Endodermal cell (in vitro differentiated cells): ENCODE measurements at places on chromosomes 1 and 21.

- peak; percentile 65 for DNase-seq
Observed at GRCh38 chr1:42164551-42165420, at the start of gene GUCA2A. GUCA2A (minus strand) TSS chr1:42164745; CDS start chr1:42164712, 33 bp downstream.

GRCh38 chr1:90876101-90876500 lies 145.7 kb downstream of the ZNF644 start:
- DNase-seq, result no peak

DNA sequence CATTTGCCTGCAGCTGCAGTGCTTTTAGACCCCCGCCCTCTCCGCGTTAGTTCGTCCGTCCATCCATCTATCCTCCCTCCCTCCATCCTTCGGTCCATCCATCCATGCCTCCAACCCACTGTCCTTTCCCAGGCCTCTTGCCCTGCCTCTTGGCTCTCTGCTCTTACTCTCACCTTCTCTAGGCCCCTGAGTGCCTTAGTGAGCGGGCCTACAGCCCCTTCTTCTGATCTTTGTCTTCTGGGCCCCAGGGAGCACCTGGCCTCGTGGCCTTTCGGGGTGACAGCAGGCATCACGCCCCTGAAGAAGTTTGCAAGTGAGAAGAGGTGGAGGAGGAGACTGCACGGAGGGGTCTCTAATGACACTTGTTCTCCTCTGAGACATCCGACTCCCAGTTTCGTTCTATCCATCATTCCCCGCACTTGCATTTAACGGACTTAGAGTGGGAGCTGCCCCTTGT lies 842 bp downstream of the ATXN7L2 start:
- DNase-seq, result no peak

GRCh38 chr21:14956807-14957206 lies 108.0 kb downstream of the NRIP1 start:
- DNase-seq, result no peak

GRCh38 chr1:15189692-15190370 lies 36.3 kb downstream of the TMEM51 start:
- DNase-seq, result no peak

DNA sequence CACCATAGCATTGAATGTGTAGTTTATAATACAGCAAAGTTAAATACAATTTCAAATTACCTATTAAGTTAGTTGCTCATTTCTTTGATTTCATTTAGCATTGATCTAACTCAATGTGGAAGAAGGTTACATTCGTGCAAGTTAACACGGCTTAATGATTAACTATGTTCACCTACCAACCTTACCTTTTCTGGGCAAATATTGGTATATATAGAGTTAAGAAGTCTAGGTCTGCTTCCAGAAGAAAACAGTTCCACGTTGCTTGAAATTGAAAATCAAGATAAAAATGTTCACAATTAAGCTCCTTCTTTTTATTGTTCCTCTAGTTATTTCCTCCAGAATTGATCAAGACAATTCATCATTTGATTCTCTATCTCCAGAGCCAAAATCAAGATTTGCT lies at the start of gene ANGPTL3:
Gene ANGPTL3 (plus strand): TSS at position 240 of the 400 bp plus-strand sequence. CDS start 47 bp downstream, at position 287.
- DNase-seq, result no peak

DNA sequence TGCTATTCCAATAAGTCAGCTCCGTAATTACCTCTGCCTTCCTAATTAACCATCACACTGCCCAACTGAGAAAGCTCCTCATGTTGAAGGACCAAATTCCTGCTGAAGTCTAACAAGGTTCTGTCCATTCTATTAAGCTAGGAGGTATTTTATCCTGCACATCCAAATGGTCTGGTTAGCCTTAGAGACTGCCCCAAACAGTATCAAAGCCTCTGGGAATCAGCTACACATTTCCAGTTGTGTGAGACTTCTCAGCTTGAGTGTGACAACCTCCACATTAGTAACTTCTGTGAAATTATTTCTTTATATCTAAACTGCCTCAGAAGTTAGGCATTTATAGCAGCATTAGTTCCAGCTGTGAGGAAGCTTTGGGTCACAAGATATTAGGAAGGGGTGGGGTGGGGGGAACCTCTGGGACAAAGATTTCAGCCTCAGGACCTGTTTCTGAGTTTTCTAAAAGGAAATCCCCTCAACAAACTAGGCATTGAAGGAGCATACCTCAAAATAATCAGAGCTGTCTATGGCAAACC lies 150.5 kb upstream of the DUSP10 start:
- DNase-seq, result no peak

- DNase-seq, result peak; percentile 87
Observed at GRCh38 chr1:61079898-61080336, 2.4 kb upstream of the NFIA start.

DNA sequence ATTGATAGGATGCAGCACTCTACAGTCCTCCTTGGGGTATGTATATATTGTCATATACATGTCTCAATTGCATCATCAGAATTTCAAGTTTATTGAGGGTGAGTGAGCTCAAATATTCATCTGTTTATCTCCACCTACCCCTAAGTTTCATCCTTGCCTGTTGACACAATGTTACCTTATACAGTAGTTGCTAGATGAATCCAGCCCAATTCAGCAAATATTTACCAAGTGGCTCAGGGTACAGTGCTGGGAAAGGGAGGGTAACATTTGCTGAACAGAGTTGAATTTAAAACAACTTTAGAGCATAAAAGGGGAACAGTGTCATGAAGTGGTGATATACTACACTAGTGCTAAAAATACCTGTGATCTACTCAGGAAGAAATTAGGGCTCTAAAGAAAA lies 14.4 kb downstream of the ELAVL4 start:
- DNase-seq, result no peak

DNA sequence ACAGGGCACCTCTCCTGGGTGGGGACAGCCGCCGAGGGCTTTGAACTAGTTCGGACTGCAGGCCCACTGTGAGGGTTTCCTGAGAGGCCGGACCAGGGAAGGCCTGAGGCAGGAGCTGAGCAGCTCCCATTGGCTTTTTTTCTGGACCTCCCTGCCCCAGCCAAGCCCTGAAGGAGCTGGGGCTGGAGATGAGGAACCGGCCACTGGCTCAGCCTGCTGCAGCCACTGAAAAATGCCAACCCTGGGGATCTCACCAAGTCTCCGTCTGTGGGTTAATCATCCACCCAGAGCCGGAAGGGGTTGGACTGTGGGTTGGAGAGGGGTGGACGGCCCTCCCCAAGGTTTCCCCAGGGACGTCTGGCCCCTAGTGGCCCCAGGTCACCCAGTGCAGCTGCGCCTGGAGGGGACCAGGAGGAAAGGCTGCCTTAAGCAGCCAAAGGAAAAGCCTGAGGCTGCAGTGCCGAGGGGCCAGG lies 2.5 kb downstream of the VWA1 start:
- no peak for DNase-seq

DNA sequence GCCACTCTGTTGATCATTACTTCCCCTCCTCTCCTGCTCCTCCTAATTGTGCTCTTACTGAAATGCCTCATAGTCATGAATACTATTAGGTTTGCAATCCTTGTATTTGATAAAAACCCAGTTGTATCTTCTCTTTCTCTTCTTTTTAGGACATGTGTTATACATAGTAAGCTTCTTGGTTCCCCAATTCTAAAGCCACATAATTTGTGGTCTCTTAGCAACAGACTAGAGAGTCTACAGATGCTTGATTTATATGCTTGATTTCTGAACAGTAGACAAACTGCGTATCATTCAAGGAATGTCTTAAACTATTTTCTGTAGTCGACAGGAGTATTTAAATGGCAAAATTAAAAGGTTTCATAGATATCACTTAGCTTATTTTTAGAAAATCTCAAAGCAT lies 1598.9 kb downstream of the PLA2G4A start:
- no peak for DNase-seq

- DNase-seq, result no peak
Observed at GRCh38 chr1:225855503-225856300, 26.5 kb downstream of the TMEM63A start.

DNA sequence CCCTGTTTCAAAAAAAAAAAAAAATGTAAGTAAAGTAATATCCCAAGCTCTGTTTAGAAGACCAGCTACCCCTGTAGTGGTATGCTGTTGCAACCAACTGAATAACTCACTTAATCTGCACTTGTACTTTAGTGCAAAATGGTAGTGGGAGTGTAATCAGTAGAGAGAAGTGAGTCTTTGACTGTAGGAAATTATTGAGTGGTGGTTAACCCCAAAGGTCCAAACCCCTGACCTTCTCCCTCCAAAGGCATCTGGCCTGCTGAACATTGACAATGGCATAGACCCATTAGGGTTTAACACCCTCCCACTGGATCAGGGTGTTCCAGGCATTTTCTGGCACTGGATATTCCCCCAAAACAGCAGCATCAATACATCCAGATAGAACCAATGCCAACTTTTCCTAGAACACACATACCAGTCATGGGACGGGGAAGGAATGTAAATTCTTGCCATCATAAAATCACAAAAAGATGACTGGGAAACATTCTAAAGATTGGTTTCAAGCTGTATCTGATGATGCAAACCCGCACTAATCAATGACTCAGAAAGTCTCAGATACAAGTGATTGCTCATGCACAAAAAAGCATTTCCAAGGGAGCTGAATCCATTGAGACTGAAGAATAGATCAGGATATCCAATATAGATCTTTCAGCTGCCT lies 110.3 kb downstream of the MRPL39 start:
- no peak for DNase-seq

GRCh38 chr1:20399606-20400180 lies 86.3 kb downstream of the CAMK2N1 start:
- peak; percentile 47 for DNase-seq

- DNase-seq, result no peak
Observed at GRCh38 chr1:25356848-25357247, 18.7 kb downstream of the TMEM50A start.

GRCh38 chr1:220878191-220879075 lies 810 bp upstream of the HLX start:
- DNase-seq, result peak; percentile 67

- no peak for DNase-seq
Observed at GRCh38 chr1:11485191-11485590, 6.2 kb downstream of the DISP3 start.

DNA sequence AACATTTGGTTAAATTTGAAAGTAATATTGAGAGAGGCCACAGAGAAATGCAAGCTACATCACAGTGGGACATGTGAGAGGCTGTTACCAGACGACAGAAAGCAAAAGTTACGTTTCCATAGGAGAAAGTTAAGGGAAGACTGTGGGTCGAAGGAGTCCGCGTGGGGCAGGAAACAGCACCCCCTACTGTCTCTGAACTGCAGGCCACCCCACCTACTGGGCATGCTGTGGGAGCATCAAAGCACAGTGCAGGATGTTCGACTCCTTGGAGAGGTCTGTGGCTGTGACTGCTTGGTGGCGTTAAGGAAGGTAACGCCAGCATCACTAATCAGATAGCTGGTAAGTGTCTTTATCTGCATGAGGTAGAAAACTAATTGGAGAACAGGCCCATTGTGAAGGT lies 123.9 kb downstream of the PTBP2 start:
- DNase-seq, result peak; percentile 85

GRCh38 chr1:234963180-234963903 lies 165.3 kb downstream of the TOMM20 start:
- DNase-seq, result no peak

DNA sequence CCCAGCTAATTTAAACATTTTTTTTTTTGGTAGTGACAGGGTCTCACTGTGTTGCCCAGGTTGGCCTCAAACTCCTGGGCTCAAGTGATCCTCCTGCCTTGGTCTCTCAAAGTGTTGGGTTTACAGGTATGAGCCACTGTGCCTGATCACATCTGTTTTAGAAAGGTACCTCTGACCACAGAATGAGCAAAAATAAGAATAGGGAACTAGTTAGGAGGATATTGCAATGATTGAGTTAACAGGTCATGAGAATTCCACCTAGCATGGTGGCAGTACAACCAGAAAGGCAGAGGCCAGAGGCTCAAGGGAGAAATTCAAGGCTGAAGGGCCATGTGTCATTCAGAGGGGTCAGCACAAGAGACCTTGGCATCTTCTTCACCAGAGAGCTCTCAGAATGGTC lies 49.6 kb downstream of the ELAPOR1 start:
- no peak for DNase-seq

DNA sequence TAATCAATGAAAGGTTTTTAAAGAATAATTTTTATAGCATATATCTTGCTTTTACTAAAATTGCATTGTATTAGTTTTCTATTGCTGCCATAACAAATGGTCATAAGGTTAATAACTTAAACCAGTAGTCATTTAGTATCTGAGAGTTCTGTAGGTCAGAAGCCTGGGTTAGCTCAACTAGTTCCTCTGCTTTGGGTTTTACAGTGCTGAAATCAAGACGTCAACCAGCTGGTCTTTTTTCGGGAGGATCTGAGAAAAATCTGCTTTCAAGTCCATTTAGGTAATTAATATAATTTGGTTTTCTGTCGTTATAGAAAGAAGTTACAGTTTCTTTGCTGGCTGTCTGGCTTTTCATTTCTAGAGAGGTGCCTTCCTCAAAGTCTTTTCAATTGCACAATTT lies 577.7 kb downstream of the MRPL39 start:
- DNase-seq, result no peak

DNA sequence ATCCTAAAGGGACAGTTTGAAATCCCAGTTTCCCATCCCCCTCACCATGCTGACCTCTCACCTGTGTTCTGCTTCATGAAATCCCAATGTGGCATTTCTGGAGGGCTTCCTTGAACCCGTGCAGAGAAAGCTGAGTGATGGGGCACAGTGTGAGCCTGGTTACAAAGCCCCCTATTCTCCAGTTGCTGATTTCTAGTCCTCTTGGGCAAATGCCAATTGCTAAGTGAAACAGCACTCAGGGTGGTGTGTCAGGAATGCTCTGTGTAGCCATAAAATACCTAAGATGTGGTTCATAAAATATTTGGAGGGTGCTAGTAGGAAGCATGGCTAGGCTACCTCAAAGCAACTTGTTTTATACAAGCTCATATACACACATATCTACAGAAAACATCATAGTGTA lies 32.0 kb downstream of the SUSD4 start:
- no peak for DNase-seq

- no peak for DNase-seq
Observed at GRCh38 chr1:222284466-222284865, 263.4 kb downstream of the HHIPL2 start.

GRCh38 chr1:3626025-3626424 lies 1.2 kb downstream of the TPRG1L start:
- no peak for DNase-seq

DNA sequence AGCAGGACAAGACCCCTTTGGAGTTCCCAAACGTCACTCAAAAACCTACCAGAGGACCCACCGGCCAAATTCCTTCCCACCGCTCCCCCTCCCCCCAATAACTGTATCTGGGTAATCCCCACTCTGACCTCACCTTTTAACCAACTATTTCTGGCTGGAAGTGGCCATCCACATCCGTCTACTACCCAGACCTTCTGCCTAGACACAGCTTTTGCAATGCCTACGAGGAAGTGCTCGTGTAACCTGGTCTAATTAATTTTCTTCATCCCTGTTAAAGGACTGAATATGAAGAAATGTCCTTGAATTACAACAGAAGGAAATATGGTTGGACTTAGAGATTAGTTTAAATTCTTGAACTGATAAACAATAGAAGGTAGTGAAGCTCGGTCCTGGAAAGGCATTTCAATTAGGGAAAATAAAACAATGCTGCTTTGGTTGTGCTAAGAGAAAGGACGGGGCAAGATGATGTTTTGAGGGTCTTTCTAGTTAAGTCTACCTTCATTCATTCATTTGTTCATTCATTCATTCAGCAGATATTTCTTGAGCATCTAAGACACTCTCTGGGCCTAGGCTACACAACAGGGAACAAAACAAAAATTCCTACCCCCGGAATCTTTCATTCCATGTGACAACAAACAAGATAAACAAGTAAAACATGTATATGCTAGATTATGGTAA lies 18.8 kb downstream of the AVPR1B start:
- DNase-seq, result no peak
